ENCODE measurements at places on chromosomes 12 and 14.

GRCh38 chr12:92847368-92847767 is 81.7 kb downstream of the EEA1 start:
- DNase-seq, result no peak

GRCh38 chr14:74084277-74085046 is at the start of the genes ALDH6A1 and LIN52:
ALDH6A1 (minus strand) TSS chr14:74084453; CDS start chr14:74084394, 59 bp downstream.
LIN52 (plus strand) TSS chr14:74084956; CDS start chr14:74084975, 19 bp downstream.
- DNase-seq, result peak; percentile 100

GRCh38 chr14:75184492-75184891 is 8.1 kb upstream of the TMED10 start:
- DNase-seq, result no peak

DNA sequence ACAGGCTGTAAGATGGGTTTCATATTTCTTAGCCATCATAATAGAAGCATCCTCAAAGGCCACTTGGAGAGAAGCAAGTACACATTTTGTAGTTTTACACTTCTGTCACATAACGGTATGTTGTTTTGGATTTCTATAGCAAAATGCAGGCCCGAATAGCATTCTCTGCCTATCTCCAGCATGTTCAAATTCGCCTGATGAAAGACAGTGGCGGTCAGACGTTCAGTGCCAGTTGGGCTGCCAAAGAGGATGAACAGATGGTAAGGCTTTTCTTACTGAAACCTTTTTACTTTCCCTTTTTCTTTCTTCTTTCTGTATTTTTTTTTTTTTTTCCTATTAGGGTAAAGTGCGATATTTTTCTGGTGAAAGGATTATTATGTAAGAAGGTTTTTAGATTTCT is 110.5 kb downstream of the TTLL5 start:
- no peak for DNase-seq

GRCh38 chr12:101908395-101908794 is 31.0 kb downstream of the DRAM1 start:
- DNase-seq, result no peak

DNA sequence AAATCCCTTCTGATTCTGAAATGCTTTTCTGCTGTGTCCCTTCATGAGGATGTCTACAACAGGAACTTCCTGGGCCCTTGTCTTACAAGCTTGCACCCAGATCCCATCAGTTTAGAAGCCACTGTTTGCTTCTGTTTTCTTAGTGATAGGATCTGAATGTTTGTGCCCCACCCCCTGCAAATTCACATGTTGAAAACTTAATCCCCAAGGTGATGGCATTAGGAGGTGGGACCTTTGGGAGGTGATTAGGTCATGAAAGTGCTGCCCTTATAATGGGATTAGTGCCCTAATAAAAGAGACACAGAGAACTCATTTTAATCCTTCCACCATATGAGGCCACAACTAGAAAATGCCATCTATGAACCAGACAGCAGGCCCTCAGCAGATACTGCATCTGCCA is 36.0 kb upstream of the GNPNAT1 start:
- no peak for DNase-seq

DNA sequence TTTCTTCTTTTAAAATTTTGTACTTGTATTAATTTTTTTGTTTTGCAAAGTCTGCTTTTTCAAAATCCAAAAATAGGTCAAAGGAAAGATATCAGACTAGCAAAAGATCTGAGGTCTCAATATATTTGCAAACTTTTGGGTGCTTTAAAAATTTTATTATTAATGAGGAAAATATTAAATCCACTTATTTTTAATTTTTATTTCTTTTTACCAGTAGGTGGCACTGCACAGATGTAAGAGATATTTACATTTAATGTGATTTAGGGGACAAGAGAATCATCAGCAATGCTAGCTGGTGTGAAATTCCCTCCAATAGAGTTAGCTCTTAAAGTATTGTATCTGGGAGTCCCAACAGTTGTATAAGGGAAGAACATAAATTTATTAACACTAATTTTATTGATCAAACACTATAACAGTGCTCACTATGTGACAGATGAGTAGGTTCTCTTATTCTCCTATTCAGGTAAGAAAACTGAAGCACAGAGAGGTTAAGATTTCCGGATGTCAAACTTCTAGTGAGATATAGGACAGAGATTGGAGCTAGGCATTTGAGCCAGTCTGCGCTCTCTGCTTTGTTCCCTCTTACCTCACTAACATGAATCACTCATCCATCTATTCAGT is 30.5 kb downstream of the ALX1 start:
- DNase-seq, result peak; percentile 25

DNA sequence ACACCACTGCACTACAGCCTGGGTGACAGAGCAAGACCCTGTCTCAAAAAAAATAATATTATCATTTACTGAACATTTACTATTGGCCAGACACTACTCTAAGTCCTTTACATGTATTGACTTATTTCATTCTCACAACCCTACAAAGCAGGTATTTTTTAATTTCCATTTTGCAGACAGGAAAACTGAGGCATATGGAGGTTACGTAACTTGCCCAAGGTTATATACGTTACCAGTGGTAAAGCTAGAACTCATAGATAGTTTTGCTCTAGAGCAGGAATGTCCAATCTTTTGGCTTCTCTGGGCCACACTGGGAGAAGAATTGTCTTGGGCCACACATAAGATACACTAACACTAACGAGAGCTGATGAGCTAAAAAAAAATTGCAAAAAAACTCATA is 5.7 kb downstream of the L3HYPDH start:
- DNase-seq, result no peak

DNA sequence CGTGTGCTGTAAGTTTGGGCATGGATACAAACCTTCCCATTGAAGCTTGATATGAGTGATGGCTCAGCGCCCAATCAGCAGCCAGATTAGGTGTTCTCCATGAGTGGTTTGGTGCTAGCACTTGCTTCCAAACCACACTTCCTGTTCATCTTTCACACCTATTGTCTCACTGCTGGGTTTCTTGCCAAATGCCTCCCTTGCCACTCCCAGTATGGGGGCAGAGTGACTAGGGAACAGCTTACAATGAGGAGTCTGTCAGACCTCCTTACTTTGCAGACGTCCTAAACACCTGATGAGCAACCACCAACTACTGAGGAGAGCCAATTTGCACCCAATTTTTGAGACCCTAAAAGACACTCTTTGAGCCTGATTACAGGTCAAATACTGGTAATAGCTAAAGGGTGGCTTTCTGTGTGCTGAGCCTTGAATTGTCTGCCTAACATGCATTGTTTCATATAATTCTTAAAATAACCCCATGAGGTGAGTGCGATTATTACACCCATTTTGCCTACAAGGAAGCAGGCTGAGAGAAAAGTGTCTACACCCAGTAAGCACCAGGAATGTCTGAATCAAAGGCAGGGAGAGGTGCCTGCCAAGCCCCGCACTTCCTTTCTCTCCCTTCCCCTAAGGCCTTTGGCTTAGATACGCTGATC is 48.4 kb upstream of the FOS start:
- DNase-seq, result peak; percentile 78

DNA sequence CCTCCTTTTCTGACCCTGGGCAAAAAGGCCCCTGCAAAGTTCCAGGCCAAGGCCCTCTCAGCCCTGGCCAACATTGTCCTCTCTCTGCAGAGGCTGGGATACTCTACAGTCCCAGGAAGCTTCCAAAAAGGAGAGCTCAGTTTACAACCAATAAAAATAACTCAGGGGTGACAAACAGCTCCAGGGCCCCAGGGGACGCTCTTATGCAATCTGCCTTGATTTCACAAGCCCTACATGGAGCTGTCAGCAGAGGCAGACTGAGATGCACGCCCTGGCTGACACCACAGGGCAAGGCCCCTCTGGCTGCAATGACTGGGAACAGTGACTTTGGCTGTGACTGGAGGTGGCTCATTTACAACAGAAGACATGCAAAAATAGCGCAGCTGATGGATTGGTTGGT is 129.0 kb upstream of the MED13L start:
- DNase-seq, result peak; percentile 73

DNA sequence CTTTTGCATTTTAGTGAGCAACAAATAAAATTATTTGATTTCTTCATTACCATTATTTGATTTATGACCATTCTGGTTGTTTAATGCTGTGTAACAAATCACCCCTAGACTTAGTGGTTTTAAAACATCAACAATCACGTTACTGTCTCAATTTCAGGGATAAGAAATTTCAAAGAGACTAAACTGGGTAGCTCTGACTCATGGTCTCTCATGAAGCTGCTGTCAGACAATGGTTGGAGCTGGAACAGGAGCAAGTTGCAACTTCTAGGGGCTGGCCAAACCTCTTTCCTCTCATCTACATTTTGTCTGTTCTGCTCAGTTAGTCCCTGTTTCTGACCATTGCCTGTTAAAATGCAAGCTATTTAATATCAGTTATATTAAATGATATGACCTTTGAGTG is 517.0 kb downstream of the KCNH5 start:
- DNase-seq, result no peak

DNA sequence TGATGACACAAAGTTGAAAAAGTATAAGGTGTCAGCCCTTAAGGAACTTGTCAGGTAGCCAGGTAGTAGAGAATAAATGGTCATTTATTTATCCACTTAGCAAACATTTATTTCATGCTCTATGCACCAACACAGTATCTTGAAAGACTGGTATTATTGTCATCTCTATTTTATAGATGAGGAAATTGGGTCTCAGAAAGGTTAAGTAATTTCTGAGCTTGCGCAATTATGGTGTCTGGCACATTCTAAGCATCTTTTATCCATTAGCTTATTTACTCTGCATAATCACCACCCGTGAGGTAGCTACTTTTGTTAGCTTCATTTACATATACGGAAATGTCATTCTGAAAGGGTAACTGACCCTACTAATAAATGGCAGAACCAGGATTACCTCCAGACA is 2.5 kb upstream of the UTP20 start:
- DNase-seq, result no peak

GRCh38 chr12:53078425-53079225 is 565 bp downstream of the SPRYD3 start:
- DNase-seq, result peak; percentile 61

DNA sequence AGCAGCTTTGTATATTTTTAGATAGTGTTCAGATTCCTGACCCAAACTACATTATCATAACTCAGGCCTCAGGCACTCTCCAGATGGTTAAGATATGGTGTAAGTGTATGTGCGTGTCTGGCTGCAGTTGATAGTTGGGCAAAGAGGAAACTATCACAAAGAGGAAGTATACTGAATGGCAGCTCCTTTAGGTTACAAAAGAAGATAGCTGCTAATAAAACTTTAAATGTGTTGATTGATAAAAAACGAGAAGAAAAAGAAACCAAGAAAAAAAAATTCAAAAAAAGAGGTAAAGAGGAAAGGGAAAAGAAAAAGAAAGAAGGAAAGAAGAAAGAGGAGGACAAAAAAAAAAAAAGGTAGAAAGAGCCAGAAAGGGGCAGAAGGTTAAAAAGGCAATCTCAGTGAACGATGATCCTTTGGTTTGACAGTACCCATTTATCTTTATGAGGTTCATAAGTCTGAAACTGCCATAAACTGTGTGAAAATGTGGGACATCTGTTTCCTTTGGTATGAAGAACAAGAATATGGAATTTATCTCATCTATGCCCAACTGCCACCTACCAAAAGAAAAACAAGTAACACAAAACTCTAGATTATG is 42.2 kb downstream of the TAOK3 start:
- peak; percentile 96 for DNase-seq

DNA sequence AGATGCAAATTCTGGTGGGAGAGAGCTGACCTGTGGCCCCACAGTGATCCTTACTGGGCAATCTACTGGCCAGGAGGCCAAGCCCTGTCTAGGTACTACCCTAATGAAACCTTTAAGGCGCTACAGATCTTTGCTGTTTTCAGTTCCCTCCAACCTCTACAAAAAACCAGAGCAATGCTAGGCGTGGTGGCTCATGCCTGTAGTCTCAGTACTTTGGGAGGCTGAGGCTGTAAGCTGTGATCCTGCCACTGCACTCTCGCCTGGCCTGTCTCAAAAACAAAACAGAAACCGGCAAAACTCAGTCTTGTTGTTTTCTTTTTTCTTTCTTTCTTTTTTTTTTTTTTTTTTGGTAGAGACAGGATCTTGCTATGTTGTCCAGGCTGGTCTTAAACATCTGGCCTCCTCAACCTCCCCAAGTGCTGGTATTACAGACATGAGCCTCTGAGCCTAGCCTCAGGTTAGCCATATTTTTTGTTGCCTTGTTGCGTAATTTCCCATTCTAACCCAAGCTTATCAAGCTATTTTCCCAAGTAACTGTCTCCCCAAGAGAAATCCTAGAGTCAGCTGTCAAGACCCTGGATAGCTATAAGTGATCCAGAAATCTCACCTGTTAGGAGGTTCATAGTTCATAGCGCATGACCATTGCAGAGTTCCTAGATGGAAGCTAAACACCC is 2.8 kb downstream of the ETFBKMT start:
- no peak for DNase-seq

- no peak for DNase-seq
Observed at GRCh38 chr12:89073027-89073398, 279.3 kb downstream of the DUSP6 start.

- no peak for DNase-seq
Observed at GRCh38 chr14:89760086-89760485, 194.4 kb downstream of the EFCAB11 start.

DNA sequence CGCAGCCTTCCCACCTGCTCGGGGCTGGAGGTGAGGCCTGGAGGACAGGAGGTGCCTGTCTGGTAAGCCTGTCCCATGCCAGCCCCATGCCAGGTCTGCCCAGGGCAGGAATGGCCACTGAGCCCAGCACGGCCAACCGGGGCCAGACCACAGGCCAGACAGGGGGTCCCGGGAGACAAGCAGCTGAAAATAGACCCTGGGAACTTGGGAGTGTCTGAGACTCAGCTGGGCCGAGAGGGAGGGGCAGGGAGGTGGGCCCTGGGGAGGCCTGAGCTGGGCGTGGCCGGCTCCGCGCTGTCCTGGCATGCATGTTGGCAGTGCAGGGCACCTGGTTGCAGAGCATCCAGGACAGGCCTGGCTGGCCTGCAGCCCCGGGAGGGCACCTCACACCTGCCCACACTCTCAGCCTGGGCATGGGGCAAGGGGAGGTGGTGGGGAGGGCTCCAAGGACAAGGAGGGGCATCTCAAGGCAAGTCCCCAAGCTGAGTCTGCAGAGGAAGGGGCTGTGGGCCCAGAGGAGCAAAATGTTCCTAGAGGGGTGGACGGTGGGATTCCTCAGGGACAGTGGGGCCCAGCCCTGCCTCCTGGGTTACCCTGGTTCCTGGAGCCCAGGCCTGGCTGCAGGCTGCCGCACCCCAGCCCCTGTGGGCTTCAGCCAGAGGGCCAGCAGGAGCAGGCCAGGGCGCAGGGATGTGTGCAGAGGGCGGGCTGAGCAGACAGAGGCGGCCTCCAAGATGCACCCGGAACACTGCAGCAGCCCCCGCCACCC is 3.2 kb upstream of the CRIP1 start:
- DNase-seq, result no peak

GRCh38 chr12:108884116-108885012 is 4.5 kb downstream of the DAO start:
- DNase-seq, result peak; percentile 81

GRCh38 chr12:120121343-120121742 is 4.8 kb upstream of the RAB35 start:
- DNase-seq, result no peak

- DNase-seq, result peak; percentile 89
Observed at GRCh38 chr14:75277008-75277814, 1.4 kb upstream of the FOS start.

DNA sequence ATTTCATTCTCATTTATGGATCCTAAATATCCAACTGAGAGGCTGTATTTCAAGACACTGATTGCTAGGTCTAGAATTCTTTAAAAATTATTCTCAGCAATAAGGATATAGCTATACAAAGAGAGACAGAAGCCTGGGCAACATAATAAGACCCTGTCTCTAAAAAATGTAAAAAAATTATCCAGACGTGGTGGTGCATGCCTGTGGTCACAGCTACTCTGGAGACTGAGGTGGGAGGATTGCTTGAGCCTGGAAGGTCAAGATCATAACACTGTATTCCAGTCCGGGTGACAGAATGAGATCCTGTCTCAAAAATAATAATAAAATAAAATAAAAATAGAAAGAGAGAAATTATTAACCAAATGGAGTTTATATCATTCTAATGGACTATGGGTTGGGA is 20.6 kb upstream of the ARID2 start:
- DNase-seq, result no peak

Data from hematopoietic multipotent progenitor cell treated with erythropoietin and hydrocortisone succinate and interleukin-3 and kit ligand, for 6 days (in vitro differentiated cells).